ENCODE measurements at places on chromosomes 6 and 20.

GRCh38 chr6:89260310-89260709 lies 43.2 kb upstream of the GABRR1 start:
- DNase-seq, result no peak

DNA sequence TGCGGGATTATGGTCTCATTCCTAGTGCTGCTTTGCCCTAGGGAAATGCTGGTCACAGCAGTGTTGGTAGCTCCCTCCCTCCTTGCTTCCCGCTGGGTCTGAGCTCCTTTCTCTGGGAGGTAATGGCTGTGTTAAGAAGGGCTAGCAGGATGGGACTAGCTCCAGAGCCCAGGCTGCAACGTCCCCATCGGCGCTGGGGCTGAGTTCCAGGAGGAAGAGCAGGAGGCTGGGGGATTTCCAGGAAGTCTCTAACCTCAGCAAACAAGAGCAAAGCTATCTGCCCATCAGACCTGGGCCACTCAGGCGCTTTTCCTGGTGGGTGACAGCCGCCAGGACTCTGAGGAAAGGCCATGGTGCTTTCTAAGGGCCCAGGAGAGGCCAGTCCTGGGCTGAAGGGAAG lies 174.2 kb downstream of the DLL1 start:
- DNase-seq, result no peak

DNA sequence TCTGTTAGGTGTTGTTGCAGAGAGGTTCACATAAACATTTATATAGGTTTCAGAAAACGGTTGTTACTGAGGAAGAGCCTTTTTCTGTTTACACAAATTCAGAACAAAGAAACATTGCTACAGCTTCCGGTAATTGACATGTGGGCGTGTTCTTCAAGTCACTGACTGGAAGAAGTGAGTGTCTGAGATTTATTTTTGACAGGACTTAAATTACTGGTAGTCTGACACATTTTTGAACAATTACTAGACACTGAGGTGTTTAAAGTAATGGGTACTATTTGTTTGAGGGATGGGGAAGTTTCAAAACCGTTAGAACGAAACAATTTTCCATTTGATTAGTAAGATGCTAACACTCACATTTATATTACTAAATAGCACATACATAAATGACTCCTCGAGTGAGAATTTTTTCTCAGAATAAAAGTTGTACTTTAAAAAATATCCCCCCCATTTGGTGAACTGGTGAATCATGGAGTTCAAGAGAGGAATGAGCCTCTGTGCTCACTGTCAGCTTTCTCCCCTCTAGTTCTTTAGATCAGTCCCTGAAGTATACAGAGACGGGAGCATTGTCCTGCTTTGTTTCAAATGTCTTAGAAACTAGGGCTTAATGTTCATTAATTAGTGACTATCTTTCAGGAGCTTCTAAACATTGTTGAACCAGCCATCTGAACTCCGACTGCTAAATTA lies 98.7 kb downstream of the TSHZ2 start:
- no peak for DNase-seq

GRCh38 chr6:26304213-26304796 lies 60.7 kb upstream of the BTN3A2 start:
- DNase-seq, result no peak

DNA sequence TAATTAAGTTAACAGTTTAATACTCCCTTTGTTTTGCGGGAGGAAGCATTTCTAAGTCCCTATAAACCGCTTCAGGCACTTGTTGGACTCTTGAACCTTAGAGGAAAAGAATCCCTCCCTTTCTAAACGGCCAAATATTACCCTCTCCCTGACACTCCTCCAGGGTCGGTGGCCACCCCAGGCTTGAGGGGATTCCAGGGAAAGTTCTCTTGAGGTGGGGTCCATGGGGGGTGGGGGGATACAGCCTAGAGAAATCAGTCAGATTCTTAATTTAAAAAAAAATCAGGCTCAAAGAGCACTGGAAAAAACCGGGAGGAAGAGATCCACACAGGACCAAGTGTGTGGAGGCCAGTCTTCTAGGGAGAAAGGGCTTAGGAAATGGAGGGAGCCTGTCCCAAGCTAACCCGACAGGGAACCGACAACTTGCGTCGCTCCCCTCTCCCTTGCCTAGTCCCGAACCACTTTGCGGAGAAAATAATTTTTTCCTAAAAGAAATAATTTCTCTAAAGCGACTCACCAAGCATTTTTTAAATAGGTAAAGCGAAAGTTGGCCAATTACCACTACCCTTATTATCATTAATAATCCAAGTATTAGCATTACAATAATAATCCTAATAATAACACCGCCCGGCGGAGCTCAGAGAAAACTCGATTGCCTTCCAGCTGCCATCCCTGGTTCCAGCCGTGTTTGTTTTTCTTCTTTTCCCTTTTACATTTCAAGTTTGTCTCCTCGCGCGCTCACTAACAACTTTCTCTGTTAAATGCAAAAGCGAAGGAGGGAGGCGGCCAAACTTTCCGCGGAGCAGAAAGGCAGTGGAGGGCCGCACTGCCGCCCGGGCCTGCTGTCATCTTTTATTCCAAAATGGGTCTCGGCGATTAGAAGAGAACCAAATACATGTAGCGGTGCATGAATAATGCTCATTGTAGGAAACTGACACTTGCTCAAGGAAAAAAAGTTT lies 4.8 kb downstream of the NR2E1 start:
- DNase-seq, result no peak

GRCh38 chr20:10218536-10219451 lies at the start of gene SNAP25:
Gene SNAP25, plus strand, starts transcription at chr20:10218830. Its CDS starts 56,662 bp downstream, at chr20:10275492.
- DNase-seq, result peak; percentile 69

DNA sequence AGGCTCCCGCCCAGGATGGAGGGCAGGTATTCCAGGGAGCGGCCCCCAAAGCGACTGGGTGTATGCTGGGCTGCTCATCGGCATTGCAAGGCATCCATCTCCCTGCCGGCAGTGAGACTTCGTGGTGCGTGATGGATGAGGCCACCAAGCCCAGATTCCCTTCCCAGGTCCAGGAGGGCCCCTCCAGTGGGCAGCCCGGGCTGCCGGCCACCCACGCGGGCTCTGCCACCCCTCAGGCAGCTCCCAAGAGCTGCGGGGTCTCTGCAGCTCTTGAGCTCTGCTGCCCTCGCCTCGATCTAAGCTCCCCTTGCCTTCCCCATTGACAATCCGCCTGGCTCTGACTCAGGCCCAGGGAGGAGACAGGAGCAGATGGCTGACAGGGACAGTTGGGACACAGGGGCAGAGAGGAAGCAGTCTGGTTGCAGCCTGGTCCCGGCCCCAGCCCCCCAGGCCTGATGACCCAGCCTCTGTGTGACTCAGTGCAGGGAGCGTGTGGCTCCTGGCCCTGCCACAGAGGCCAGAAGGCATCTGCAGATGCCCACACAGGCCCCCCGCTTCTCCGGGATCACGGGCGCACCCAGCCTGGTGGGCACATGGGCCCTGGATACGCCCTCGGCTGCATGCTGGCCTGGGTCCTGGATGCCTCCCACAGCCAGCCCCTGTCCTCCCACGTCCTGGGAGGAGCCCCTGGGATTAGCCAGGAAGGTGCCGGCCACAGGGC lies 33.0 kb downstream of the SLCO4A1 start:
- DNase-seq, result no peak

DNA sequence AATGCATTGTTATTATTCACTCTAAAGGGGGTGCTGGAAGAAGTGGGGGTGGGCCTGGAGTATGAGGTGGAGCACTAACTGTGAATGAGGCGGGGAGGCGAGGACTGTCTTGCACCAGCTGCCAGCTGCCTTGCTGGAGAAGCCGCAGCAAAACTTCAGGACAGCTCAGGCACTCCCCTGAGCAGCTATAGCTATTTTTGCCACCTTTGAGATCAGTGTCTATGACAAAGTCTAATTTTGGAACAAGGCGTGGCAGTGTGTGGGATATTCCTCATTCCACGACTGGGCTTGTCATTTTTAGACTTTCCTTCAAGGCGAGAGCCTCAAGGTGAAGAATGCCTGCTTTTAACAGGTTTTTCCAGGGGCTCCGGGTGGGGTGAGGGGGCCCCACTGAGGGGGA lies 143.8 kb downstream of the DOK5 start:
- DNase-seq, result no peak

- no peak for DNase-seq
Observed at GRCh38 chr6:54899986-54900385, 53.4 kb downstream of the FAM83B start.

GRCh38 chr6:38391206-38391605 lies 248.5 kb downstream of the BTBD9 start:
- peak; percentile 62 for DNase-seq

GRCh38 chr6:155787168-155787567 lies 331.5 kb upstream of the NOX3 start:
- no peak for DNase-seq

DNA sequence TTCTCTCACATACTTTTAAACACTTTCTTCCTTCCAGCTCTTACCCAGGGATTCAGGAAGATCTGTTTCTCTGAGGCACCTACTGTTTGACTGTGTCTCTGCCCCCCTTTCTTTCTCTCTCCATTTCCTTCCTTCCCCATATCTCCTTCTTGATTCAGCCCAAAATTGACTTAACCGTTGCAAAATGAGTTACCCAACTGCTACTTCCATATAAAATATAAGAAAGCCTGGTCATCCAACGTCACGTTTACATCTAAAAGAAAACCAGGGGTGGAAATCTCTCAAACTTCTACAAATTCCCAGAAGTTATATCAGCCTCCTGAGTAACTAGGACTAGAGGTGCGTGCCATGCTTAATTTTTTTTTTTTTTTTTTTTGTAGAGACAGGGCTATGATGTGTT lies 95.2 kb upstream of the INSM1 start:
- no peak for DNase-seq

DNA sequence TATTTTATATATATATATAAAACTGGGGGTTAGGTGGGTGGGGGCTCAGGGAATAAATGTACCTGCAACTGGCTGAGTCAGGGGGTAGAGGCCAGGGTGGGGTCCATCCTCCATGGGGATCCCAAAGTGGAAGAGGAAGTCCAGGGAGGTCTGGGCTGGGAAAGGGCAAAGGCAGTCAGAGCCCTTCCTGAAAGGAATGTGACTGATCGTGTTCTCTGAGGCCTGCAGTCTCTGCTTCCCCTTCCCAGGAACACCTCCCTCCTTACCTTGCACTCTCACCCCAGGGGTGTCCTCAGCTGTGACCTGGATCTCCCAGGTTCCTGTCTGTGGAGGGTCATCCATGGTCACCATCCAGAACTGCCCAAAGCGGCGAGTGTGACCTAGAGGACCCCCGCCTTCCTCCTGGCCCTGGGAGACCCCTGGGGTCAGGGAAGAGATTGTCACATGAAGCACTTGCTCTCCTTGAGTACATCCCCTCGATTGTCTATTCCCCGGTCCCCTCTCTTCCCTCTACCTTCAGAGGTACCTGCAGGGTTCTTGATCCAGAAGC lies 4.7 kb downstream of the SAPCD1 start:
- DNase-seq, result no peak

GRCh38 chr6:31622684-31623091 lies 2.2 kb downstream of the PRRC2A start:
- no peak for DNase-seq

GRCh38 chr6:161557333-161558107 lies 283.7 kb upstream of the AGPAT4 start:
- DNase-seq, result no peak

DNA sequence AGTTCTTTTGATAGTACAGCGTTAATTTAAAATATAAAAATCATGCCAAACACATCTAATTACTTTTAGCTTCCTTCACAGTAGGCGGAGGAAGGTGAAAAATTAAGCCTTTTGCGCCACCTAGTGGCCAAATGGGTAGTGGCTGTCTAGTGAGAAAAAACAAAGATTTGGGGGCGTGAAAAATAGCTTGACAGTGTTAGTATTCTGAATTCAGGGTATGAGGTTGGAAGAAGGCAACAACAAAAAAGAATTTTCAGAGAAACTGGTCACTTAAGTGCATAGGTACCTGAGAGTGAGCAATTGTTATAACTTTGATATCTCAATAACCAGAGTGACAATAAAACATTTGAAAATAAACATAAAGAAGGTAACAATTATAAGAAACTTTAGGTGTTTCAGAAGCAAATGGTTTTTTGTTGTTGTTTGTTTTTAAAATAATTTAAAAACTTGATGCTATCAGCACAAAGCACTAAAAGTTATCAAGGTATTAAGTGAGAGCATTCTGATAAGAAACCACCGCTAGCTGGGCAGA lies 14.3 kb downstream of the PSMB9 start:
- peak; percentile 66 for DNase-seq

GRCh38 chr6:45174045-45174444 lies 154.1 kb upstream of the RUNX2 start:
- no peak for DNase-seq

GRCh38 chr6:111614833-111615582 lies 9.3 kb upstream of the TRAF3IP2 start:
- DNase-seq, result peak; percentile 96

DNA sequence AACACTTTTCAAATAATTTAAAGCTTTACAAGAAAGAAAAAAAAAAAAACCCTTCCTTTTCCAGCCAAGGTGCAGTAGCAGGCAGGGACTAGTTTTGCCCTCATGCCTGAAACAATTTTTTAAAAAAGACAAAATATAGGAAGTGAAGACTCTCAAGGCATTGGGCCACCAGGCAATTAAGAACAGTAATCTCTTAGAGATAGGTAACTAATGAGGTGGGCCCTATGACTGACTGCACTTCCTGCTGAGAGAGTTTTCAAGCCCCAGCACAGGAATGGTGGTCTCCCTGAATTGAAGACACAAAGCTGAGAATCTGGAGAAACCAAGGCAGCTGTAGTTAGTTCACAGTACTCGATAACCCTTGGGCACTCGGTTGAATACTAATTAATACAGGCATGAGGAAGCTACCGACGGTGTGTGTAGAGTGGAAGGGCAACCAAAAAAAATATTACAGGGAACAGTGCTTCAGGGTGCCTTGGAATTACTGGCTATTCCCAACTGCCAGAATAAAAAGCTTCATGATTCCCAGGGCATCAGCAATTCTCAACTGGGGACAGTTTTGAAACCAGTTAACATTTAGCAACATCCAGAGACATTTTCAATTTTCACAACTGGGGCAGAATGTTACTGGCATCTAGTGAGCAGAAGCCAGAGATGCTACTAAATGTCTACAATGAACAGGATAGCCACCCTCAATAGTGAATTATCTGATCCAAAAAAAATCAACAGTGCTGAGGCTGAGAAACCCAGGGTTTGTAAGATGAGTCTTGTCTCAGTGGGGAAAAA lies 36.0 kb upstream of the PLN start:
- DNase-seq, result no peak

GRCh38 chr6:146472918-146473317 lies 70.7 kb upstream of the RAB32 start:
- no peak for DNase-seq

- DNase-seq, result no peak
Observed at GRCh38 chr6:167279766-167280446, 11.2 kb upstream of the UNC93A start.

DNA sequence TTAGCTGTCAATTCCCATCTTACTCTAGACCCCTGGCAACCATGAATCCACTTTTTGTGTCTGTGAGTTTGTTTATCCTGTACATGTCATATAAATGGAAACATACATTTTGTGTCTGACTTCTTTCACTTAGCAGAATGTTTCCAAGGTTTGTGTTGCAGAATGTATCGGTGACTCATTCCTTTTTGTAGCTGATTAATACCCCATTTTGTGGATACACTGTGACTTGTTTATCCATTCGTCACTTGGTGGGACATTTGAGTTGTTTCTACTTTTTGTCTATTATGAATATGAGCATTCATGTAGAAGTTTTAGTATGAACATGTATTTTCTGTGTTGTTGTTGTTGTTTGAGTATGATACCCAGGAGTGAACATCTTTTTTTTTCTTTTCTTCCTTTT lies 21.4 kb downstream of the CDYL start:
- no peak for DNase-seq
